ENCODE measurements at places on chromosomes 12 and 14. TPM values are rescaled to one million over a fixed set of nuclear protein-coding genes. Genes with fewer than 3 reads are reported as not detected.
A peak's percentile ranks its signal among the peaks of the same experiment; 100 is the strongest.

BBS10 gene
- 10.4 TPM for total RNA-seq

GRCh38 chr14:23435543-23436326 lies at the start of gene MYH7:
TSS of gene MYH7 (minus strand) at chr14:23435660. CDS start at chr14:23433732, 1,928 bp downstream.
- DNase-seq, result no peak
- H3K4me3 ChIP-seq, result no peak within 1 kb of the TSS
- H3K27me3 ChIP-seq, result no peaks in the 10 kb centered on the region
- no peak within 1 kb of the TSS for H3K27ac ChIP-seq
- H3K4me1 ChIP-seq, result peaks cover 25% of the 10 kb centered on the region

AGAP2 gene
- total RNA-seq, result 4.0 TPM

DNA sequence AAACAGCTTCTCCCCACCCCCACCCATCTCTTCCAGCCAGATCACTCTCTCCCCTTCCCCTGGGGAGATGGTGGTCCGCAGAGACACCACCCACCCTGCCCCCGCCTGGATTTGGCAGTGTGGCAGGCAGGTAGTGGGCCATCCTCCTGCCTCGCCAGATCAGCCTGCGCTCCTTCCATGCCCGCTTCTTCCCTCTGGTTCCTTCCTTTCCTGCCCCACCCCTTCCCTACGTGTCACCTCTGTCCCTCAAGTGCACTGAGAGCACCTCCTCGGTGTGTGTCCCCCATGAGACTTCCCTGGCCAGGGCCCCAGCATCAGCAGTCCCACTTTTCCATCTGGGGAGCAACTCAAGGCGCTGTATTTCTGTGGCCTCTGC lies 632 bp downstream of the NYNRIN start:
- peak overlapping the region; percentile 74 for H3K4me3 ChIP-seq
- peak overlapping the region; percentile 74 for H3K27ac ChIP-seq
- H3K4me1 ChIP-seq, result peaks cover 68% of the 10 kb centered on the region
- H3K36me3 ChIP-seq, result no peaks in the 10 kb centered on the region

GRCh38 chr12:98492580-98493140 lies 22.7 kb upstream of the TMPO start:
- DNase-seq, result no peak
- H3K27me3 ChIP-seq, result no peaks in the 10 kb centered on the region
- no peaks in the 10 kb centered on the region for H3K36me3 ChIP-seq
- H3K27ac ChIP-seq, result no peak overlapping the region

DNA sequence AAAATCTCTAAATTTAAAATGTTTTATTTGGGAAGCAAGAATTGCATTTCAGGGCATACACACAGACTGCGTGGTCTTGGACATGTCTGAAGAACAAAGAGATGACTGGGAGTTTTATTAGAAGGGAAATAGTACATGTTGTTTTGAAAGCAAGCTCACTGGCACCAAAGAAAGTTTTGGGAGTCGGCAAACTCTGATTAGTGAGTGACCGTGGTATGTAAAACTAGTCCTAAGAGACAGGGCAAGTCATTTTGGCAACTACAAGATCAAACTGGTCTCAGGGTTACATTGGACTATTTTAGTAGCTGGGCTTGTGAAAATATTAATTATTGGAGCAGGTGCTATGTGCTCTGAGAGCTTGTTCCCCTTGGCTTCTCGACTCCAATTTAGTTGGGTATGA lies 14.9 kb downstream of the TMEM116 start:
- no peak overlapping the region for H3K4me3 ChIP-seq
- H3K36me3 ChIP-seq, result no peaks in the 10 kb centered on the region
- no peaks in the 10 kb centered on the region for H3K27me3 ChIP-seq
- no peaks in the 10 kb centered on the region for H3K4me1 ChIP-seq

DNA sequence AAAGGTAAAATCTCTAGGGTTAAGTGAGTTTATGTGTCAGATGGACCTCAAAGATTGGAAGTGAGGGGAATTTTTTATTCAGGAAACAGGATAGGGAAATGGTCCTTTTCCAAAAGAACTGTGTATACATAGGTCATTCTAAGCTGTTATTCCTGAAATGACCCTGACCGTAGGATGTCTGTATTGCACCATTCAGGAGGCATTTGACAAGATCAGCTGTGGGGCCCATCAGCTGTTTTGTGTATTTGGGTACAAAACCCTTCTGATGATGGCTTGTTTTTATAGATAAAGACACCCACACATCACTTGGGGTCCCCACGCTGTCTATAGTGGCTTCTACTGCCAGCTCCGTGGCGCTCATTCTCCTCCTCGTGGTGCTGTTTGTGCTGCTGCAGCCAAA lies 62.6 kb upstream of the SRSF5 start:
- no peaks in the 10 kb centered on the region for H3K27me3 ChIP-seq
- H3K36me3 ChIP-seq, result no peaks in the 10 kb centered on the region
- H3K4me1 ChIP-seq, result peaks cover 54% of the 10 kb centered on the region
- H3K27ac ChIP-seq, result no peak overlapping the region

HOXC4 gene
- total RNA-seq, result 2.1 TPM

CSRNP2 gene
- 31.5 TPM for total RNA-seq

GRCh38 chr14:48325486-48325885 lies 650.1 kb upstream of the MDGA2 start:
- no peaks in the 10 kb centered on the region for H3K4me1 ChIP-seq
- no peak overlapping the region for H3K4me3 ChIP-seq
- H3K36me3 ChIP-seq, result no peaks in the 10 kb centered on the region
- no peak overlapping the region for H3K27ac ChIP-seq
- H3K27me3 ChIP-seq, result no peaks in the 10 kb centered on the region

- no peaks in the 10 kb centered on the region for H3K36me3 ChIP-seq
- H3K4me1 ChIP-seq, result no peaks in the 10 kb centered on the region
- no peaks in the 10 kb centered on the region for H3K27me3 ChIP-seq
- no peak for DNase-seq
These were observed 1102.8 kb downstream of the BCL11B start for GRCh38 chr14:98169170-98169587.

GRCh38 chr14:84527706-84528105 lies 1002.2 kb upstream of the FLRT2 start:
- no peak overlapping the region for H3K27ac ChIP-seq
- no peak overlapping the region for H3K4me3 ChIP-seq
- no peaks in the 10 kb centered on the region for H3K4me1 ChIP-seq
- H3K27me3 ChIP-seq, result no peaks in the 10 kb centered on the region
- no peak for DNase-seq

GLT8D2 gene
- total RNA-seq, result 13.6 TPM

UNC79 gene
- total RNA-seq, result 0.19 TPM

KRT72 gene
- total RNA-seq, result not detected

DNA sequence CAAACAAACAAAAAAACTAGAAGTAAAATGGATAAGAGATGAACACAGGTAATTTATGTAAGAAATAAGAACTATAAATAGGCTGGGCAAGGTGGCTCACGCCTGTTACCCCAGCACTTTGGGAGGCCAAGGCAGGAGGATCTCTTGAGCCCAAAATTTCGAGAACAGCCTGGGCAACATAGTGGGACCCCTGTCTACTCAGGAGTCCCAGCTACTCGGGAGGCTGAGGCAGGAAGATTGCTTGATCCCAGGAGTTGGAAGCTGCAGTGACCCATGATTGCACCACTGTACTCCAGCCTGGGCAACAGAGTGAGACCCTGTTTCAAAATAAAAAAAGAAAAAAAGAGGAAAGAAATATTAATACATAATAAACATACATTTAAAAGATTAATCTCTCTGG lies 22.7 kb upstream of the ABCD4 start:
- no peak for DNase-seq
- H3K4me3 ChIP-seq, result no peak overlapping the region
- no peaks in the 10 kb centered on the region for H3K4me1 ChIP-seq

Data from esophagus muscularis mucosa (tissue), 4 donors.